HCEC 1CT (cell line): ENCODE measurements at places on chromosomes 7 and 10.

DNA sequence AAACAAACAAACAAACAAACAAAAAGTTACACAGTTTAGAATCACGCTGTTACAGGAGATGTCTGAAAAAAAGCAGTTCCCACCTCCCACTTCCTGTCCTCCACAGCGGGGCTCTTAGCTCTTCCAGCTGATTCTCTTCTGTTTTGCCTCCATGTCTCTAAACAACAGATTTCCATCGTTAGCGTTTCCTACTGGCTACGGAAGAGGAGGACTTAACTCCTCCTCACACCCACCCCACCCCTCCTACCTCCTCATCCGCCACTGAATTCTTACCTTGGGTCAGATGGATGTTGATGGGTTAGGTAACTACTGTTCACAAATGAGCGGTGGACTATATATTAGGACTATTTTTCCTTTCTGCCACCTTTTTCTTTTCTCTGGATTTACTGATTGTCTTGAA is 36.8 kb upstream of the NUB1 start:
- no peak for DNase-seq

- peak; percentile 66 for DNase-seq
These were observed 168.9 kb upstream of the SH2B2 start for GRCh38 chr7:102117743-102118142.

GRCh38 chr7:15972862-15973275 is 286.4 kb upstream of the MEOX2 start:
- DNase-seq: peak; percentile 47

- no peak for DNase-seq
These were observed 13.6 kb downstream of the ANXA11 start for GRCh38 chr10:80191589-80192270.

DNA sequence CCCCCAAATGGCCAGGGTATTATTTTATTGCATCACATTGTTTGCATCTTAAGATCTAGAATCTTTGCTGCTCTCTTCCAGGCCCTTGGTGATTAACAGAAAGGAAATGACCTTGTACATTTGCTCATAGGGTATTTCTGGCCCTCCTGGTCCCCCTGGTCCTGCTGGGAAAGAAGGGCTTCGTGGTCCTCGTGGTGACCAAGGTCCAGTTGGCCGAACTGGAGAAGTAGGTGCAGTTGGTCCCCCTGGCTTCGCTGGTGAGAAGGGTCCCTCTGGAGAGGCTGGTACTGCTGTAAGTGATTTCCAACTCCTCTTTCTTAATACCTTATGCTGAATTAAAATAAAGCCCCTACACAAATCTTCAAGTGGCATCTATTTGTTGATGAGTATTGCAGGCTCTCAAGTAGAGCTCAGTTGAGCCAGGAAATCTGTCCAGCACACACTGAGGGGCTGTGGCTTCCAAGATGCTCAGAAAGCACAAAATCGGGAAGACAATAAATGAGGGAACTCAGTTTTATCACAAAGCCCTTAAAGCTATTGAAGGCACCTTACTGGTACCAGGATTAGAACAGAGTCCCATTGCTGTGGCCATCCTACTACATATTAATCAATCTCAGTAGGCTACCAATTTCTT is 28.2 kb downstream of the COL1A2 start:
- no peak for DNase-seq

DNA sequence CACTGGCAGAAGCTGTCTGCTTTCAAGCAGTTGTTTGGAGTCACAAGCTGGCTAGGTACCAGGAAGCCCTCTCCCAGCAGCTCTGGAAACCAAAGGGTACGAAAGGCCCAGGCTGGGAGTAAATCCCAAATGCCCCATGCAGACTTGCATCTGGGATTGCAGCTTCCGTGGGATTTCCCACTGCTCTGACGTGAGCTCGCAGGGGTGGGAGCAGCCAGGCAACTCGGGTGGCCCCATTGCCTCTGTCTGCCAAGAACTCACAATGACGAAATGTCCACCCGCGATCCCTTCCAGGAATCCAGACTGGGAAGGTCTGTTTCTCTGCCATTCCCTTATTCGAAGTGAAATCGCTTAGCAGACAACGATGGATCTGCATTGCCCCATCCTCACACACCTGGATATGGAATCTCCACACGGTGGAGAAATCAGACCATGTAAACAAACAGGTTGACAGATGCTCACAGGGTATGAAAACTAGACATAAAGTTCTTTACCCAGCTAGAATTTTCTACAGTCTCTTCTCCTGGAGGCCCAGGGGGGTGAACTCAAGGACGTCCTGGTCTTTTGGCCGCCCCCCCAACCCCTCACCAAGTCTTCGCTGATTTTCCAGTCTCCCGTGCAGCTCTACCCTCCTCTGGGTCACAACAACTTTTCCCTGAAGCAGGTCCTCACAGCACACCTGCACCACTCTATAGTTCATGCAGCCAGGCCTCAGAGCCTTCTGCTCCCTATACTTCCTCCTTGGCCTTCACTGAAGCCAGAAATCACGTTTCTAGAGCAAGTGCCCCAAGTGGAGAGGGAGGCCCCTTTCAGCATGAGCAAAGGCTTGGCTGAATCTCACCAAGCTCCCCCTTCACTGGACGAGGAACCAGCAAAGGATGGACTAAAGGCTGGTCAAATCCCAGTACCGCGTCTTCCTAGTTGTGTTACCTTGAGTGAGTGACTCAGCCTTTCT is 20.0 kb downstream of the SH3PXD2A start:
- DNase-seq: no peak

GRCh38 chr10:55168343-55168742 is 367.3 kb upstream of the PCDH15 start:
- no peak for DNase-seq

GRCh38 chr10:78362406-78363022 is 328.9 kb downstream of the RPS24 start:
- no peak for DNase-seq

- DNase-seq: no peak
These were observed 186.7 kb upstream of the KLF6 start for GRCh38 chr10:3971713-3972112.

GRCh38 chr10:122375679-122376160 is 1.2 kb downstream of the PLEKHA1 start:
- DNase-seq: no peak

GRCh38 chr7:13990319-13990983 is 985 bp upstream of the ETV1 start:
- peak; percentile 46 for DNase-seq

DNA sequence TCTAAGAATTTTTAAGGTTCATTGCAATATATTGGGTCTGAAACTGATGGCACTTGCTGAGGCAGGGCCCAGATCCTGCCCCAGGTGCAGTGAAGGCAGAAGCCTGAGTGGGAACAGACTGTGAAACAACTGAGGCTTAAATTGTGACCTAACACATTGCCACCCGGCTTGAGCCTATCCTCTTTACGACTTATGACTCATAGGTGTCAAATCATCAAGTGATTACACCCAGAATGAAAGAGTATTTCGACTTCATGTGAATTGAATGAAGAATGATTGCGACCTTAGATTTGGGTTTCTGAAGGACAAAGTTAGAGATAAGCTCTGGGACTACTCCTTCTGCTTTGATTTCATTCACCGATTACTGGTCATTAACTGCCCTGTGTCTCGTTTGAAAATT is 200.9 kb downstream of the CREB5 start:
- DNase-seq: no peak
